CD4-positive, alpha-beta T cell treated with Interleukin-17A for 4 hours (primary cell): ENCODE measurements at places on chromosomes 3 and 15.

- DNase-seq = no peak
These were observed 200.7 kb downstream of the UBE3A start for GRCh38 chr15:25238126-25238525.

DNA sequence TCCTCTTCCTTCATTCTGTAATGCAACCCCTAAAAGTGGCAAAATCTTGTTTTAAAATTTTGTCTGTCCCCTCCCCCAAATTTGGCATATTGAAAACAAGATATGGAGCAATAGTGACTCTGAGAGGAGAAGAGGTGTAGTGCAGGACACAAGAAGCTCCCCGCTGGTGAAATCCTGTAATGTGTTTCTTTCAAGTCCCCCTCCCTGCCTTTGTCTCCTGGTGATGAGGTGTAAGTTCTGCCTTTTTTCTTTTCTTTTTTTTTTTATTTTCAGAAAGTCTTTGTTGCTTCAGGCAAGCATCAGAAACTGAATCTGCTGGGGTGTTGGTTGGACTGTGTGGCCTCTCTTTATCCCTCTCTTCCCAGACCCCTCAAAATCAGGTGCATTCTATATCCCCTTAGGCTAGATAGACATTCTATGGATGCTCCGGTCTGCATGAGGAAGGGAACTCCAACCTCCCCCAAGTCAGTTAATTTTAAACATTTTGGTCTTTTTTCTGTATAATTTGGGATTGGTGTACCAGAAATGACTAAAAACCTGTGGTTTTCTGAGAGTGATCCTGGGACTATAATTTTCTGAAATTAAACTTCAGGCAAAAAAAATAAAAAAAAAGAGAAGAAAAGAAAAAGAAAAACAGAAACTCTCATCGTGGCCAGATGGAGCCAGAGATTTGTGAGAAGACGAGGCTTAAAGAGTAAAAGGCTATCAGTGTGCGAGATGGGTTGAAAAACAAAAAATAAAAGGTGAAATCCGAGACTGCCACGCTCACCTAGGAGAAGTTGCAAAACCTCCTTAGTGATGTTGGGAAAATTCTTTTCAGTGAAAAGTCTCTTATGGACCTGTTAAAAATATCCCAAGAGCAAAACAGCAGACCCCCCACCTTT is 21.4 kb downstream of the ACKR2 start:
- no peak for DNase-seq

GRCh38 chr15:101090428-101090790 is 161.4 kb downstream of the CHSY1 start:
- DNase-seq = no peak

DNA sequence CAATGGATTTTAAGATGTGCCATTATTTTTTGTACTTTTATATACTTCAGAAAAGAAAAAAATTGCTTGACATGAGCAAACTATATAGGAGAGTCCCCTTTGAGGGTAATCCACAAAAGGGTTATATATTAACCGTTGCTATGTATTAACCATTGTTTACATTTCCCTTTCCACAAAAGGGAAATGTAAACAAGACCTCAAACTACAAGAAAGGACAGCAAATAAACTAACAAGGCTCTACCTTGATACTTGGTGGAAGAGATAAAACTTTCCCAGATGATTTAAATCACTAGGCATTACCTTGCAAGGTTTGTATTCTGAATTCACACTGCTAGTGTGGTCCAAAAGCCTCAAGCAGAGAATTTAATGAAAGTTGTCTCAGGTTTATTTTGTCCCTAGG is 616.3 kb upstream of the BCHE start:
- no peak for DNase-seq

- DNase-seq = no peak
These were observed 36.0 kb downstream of the TIGIT start for GRCh38 chr3:114329823-114330222.

GRCh38 chr3:152301745-152302181 is 33.0 kb downstream of the MBNL1 start:
- no peak for DNase-seq

DNA sequence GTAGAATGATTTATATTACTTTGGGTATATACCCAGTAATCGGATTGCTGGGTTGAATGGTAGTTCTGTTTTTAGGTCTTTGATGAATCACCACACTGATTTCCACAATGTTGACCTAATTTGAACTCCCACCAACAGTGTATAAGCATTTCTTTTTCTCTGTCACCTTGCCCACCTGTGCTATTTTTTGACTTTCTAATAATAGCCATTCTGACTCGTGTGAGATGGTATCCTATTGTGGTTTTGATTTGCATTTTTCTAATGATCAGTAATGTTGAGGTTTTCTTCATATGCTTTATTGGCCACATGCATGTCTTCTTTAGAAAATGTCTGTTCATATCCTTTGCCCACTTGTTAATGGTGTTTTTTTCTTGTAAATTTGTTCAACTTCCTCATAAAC is 340.8 kb downstream of the PLOD2 start:
- DNase-seq = no peak

- DNase-seq = no peak
These were observed 94.2 kb downstream of the ZBTB20 start for GRCh38 chr3:115052906-115053305.

GRCh38 chr3:159950156-159950898 is 38.3 kb upstream of the IL12A start:
- no peak for DNase-seq

- DNase-seq = peak; percentile 70
These were observed 12.7 kb downstream of the PLXND1 start for GRCh38 chr3:129593595-129594339.

- DNase-seq = no peak
These were observed 72.1 kb upstream of the ITGA11 start for GRCh38 chr15:68503791-68504680.

DNA sequence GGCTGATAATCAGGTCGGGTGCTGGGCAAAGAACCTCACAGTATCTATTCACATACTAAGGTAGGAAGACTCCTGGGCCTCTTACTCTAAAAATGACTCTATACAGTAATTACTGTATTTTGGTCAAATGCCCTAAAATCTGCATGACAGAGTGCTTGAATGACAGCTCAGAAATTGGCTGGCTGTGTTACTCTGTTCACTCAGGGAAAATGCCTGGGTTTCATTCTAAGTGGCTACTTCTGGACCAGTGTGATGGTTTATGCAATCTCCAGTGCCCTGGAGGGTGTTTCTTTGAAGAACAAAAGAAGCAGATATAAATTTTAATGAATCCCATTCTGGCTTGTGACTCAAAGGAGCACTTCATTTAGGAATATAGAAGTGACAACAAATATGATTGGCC is 2.2 kb downstream of the GABRR3 start:
- no peak for DNase-seq

DNA sequence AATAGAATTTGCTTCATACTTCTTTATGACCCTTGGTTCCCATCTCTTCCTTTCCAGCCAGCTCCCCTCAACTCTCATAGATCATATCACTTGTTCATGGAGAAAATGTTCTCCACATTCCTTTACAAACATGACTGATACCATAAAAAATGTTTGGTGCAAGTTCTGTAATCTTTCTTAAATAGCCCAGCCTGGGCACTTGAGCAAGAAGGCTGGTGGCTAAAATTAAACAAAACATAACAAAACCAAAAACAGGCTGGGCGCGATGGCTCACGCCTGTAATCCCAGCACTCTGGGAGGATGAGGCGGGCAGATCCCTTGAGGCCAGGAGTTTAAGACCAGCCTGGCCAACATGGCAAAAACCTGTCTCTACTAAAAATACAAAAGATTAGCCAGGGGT is 8.9 kb upstream of the POLR2M start:
- DNase-seq = no peak

DNA sequence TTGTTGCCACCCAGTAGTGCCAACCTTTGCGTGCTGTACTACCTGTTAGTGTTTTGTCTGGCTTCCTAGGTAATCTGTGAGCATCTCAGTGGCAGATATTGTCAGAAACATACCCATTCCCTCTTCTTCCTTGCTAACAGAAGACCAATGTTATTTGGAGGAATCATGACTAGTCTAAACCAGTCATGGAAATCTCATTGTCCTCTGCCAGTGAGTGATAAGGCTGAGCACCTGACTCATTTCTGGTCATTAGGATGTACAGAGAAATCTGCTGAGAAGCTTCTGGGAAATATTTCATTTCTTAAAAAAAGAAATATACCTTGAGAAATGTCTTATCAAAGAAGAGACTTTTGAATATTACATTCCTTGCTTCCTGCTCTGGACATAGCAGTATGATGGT is 70.1 kb upstream of the CDV3 start:
- no peak for DNase-seq

- DNase-seq = peak; percentile 4
These were observed 108.7 kb upstream of the TSPAN3 start for GRCh38 chr15:77179541-77179998.

- no peak for DNase-seq
These were observed 342.9 kb downstream of the CLSTN2 start for GRCh38 chr3:140277886-140278285.

- no peak for DNase-seq
These were observed 59.2 kb downstream of the SRGAP3 start for GRCh38 chr3:9190276-9190675.

DNA sequence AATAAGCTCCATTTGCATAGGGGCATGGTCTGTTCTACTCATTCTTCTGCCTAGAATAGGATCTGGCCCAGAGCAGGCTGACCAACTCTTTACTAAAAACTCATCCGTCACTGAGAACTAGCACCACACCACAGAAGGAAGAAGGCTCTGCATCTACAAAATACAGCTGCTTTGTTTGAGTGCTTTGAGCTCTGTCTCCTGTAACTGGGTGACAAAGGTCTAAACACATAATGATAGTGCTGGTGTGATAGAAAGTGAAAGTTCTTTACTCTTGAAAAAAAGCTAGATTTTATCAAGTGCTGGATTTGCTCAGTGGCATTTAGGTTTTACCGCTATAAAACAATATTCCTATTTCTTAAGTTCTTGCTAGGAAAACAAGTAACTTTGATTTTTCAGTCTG is 140.7 kb downstream of the FHIT start:
- DNase-seq = no peak

DNA sequence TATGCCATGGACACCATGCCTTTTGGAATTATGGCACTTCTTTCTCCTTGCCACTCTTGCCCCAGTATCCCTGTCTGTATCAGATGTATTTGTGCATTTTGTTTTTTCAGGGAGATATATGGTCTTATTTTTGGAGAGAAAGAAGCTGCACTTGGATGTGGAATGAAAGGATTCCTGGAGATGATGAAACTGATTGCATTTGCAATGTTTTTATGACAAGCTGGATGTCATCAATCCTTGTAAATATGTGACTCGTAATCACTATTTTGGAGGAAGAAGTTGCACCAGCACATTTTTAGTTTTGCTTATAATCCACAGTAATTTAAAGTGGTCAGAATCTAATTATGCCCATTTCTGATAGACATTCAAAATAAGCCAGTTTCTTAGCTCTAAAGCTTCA is 165.0 kb downstream of the NR1D2 start:
- no peak for DNase-seq

- peak; percentile 67 for DNase-seq
These were observed 40.6 kb upstream of the FLNB start for GRCh38 chr3:57967590-57967989.

- peak; percentile 20 for DNase-seq
These were observed 281.6 kb downstream of the PLCL2 start for GRCh38 chr3:17166369-17166768.

DNA sequence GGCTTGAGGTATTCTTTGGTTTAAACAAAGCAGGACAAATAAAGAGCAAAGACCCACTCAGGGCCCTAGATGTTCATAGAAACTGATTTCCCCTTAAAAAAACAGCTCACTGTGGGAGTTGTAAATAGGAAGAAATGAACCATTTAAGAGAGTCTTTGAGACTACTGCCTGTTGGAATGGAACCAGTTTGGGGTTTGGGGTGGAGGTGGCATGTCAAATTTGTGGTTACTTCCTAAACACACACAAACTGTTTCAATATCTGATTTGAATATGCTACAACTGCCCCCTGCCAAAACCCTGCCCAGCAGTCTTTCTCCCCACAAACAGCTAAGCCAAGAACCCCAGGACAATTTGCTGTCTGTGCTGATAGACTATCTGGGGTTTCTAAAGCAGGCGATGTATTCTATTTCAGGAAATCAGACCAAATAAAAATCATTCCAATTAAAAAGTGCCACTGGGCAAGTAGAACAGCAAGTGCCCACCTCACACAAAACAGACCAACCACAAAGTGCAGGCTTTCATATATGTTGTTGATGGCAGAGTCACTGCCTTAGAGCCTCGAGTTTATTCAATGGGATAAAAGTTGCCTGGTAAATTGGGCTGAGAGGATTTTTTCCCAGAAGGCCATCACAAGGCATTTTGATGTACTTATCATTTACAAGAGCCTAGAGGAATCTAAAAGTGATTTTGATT is 293.9 kb upstream of the PROK2 start:
- no peak for DNase-seq

DNA sequence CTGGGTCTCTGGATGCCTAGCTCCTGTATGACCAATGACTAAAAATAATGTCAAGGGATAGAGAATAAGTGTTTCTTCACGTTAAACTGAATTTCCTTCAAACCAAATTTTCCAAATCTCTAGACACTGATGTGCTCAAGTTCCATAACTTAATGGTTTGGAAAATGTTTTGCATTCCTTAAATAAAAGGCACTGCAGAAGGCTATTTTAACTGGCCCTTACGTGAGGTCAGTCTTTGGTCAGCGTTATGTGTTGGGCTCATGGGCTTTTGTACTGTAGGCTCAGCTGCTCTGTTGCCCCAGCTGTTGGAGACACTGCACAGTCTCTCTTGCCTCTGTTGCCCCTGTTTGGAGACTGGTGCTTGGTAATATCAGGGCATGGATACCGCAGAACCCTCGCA is 188.5 kb downstream of the TPRG1 start:
- no peak for DNase-seq

GRCh38 chr3:115498421-115498820 is 124.9 kb upstream of the GAP43 start:
- no peak for DNase-seq

- no peak for DNase-seq
These were observed 431.2 kb downstream of the LPP start for GRCh38 chr3:188584958-188585689.

- DNase-seq = no peak
These were observed 256.6 kb downstream of the OCA2 start for GRCh38 chr15:27842526-27842925.

DNA sequence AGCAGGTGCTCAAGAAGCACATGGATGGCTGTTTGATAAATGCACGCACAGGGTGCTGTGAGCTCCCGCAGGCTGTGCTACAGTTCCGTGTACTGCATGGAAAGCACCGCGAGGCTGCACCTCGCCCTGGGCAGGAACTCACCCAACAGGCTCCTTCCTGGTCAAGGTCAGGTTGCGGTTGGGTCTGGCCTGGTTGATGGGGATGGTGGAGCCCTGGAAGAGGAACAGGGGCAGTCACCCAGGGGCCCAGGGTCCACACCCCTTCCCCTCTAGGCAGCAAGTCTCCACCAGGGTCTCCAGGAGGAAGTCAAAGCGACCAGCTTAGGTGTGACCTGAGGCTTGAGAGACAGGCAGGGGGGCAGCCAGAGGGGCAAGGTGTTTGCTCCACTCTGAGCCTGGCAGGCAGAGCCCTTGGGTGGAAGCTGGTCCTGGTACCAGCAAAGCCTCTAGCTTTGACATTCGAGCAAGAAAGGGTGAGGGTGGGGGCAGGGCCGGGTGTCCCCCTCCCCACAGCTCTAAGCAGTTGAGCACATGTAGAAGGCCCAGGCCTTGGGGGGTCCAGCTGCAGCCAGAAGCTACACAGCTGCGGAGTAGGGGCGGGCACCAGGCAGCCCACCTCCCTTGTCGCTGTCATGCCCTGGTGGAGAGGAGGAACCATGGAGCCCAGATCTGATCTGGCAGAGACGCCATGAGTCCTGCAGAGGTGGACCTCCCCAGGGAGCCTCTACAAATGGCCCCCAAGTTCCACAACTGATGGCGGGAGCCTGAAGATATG is 46.3 kb upstream of the SLC41A3 start:
- no peak for DNase-seq
